ENCODE measurements at places on chromosomes 16 and 17. TPM values are rescaled to one million over a fixed set of nuclear protein-coding genes. Genes with fewer than 3 reads are reported as not detected.

Gene DNAH2
- total RNA-seq, result 2.0 TPM

Gene ESRP2
- total RNA-seq, result 42.5 TPM

Gene HAP1
- total RNA-seq, result 3.4 TPM

Gene NPIPA2
- 3.1 TPM for total RNA-seq

Gene BAIAP3
- 44.7 TPM for total RNA-seq

Gene ANKRD40CL
- total RNA-seq, result 0.57 TPM

Gene TPSG1
- total RNA-seq, result not detected

Gene CLEC10A
- total RNA-seq, result not detected

Gene KRTAP2-2
- total RNA-seq, result 1.2 TPM

Gene MPO
- not detected for total RNA-seq

Gene SLC5A11
- 0.47 TPM for total RNA-seq

Gene ACBD4
- total RNA-seq, result 13.6 TPM

- DNase-seq, result no peak
Measured at GRCh38 chr17:35345445-35345925, 27.9 kb downstream of the SLFN11 start.

DNA sequence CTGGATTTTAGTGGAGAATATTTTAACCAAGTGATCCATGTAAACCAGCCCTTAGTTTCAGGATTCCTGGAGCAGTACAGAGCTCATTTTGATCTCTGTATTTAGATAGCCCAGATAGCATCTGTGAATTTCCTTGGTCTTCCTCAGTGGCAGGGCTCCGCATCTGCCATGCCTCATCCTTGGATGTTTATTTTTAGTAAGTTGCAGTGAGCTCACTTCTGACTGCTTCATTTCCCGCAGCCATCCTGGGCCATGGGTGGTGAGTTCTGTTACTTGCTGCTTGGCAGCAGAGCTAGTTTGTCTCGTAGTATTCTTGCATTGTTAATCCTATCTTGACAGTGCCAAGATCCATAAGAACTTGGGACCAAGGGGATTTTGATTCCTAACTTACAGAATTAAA, 33.7 kb downstream of the IST1 start:
- DNase-seq, result no peak

GRCh38 chr16:89332902-89333245, 115.4 kb downstream of the ZNF778 start:
- DNase-seq, result no peak

DNA sequence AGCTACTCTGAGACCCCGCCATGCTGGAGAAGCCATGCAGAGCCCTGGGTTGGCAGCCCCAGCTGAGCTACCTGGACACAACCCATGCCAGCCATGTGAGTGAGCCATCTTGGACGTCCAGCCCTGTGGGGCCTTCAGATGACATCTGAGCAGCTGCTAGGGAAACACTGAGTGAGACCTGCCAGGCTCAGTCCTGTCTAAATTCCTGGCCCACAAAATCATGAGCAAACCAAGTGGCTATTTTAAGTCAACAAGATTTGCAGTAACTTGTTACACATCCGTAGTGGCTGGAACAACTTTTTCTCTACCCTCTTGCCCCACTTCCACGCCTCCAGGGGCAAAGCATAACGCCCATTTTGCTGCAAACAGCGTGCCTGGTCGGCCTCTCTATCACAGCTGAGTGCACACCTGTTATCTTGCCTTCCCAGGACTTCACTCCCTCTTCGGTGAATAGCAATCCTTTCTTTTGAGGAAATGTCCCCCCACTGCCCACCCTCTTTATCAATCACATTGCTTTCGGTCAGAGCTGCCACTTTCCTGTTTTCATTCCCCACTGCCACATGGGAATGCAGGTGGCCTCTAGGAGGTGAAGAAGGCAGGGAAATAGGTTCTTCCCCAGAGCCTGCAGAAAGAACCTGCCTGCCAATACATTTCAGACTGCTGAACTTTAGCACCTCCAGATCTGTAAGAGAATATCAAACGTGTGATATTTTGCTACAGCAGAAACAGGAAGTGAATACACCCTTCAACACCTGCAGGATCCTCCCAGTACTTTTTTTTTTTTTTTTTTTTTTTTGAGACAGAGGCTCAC, 7.4 kb upstream of the SCIMP start:
- DNase-seq, result no peak

- no peak for DNase-seq
Measured at GRCh38 chr16:14057878-14058382, 13.2 kb upstream of the MRTFB start.

GRCh38 chr16:9965079-9965478, 217.1 kb downstream of the GRIN2A start:
- DNase-seq, result no peak

DNA sequence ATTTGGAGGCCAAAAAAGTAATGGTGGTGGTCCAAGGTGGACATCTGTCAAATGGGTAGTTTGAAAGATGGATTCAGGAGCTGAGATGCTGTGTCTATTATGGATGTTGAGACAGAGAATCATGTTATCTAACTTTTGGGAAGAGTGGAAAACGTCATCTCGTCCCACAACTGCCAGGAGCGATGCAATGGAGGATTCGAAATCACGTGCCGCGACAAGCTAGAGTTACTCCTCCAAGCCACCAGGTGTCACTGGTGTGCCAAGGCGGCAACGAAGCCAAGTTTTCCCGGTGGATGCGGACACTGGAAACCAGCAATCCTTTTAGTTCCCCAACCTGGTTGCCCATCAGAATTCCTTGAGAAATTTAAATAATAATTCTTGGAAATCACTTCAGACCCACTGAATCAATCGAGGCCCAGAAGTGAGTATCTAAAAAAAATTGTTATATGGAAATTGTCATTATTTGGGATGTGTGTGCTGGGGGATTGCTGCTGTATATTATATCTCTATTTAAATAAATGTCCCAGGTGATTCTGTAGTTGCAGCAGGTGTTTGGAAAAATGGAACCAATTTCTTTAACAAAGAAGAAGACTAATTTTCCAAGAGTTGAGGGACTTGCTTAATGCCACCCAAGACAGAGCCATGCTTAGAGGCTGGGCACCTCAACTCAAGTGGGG, 206.1 kb downstream of the HAPSTR1 start:
- peak; percentile 34 for DNase-seq

DNA sequence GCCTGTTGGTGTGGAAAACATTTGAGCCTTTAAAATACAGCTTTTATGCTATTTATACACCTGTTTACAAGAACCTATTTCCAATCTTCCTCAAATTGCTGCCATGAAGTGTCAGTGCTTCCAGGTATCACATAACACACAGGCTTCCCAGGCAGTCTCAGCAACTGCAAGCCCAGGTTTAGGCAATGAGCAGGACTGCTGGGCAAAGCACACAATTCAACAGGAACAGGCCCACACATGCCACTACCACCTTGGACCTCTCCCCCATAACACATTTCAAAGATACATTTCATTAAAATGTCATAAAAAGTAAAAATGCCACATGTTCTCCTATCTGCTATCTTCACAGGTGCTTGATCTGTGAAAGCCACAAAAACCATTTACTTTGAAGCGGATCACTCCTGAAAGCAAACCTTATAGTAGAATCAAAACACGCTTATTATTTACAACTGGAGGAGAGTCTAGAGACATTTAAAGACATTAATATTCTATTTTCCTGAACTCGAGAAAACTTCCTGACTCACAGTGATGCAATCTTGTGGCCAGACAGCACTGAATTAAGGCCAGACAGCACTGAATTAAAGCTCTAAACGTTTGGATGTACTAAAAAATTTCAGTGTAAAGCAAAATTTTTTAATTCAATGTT, 31.5 kb downstream of the ANKFY1 start:
- no peak for DNase-seq

- DNase-seq, result no peak
Measured at GRCh38 chr17:57138956-57139576, 54.0 kb downstream of the AKAP1 start.

DNA sequence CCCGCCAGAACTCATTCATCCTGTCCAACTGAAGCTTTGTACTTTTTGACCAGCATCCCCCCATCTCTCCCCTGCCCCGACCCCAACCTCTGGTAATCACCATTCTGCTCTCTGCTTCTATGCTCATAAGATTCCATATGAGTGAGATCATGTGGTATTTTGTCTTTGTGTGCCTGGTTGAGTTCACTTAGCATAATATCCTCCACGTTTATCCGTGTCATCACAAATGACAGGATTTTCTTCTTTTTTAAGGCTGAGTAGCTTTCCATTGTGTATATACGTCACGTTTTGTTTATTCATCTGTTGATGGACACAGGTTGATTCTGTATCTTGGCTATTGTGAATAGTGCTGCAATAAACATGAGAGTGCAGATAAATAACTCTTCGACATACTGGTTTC, 278.9 kb downstream of the SNX29 start:
- no peak for DNase-seq

- DNase-seq, result peak; percentile 80
Measured at GRCh38 chr17:72702136-72702735, 390.3 kb downstream of the SLC39A11 start.

DNA sequence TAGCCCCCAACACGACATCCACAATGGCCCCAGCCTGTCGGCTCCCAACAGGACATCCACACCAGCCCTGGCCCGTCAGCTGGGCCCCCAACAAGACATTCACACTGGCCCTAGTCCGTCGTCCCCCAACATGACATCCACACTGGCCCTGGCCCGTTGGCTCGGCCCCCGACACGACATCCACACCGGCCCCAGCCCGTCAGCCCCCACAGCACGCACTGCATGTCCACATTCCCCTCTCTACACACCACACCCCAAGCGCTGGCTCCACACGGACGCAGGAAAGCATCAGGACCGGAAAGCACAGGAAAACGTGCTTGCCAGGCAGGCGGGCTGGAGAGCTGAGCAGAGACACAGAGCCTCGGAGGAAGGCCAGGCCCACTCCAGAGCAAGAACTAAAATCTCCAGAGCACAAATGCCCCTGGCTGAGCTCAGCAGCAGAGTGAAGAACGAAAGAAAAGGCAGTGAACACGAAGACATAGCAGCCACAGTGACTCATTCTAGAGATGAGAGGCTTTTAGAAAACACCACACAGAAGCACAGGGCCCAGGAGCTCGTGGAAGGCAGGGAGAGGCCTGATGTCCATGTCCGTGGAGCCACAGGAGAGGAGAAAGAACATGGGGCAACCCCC, 50.6 kb downstream of the LMF1 start:
- no peak for DNase-seq

- DNase-seq, result no peak
Measured at GRCh38 chr17:63798572-63799106, 24.7 kb downstream of the DDX42 start.

DNA sequence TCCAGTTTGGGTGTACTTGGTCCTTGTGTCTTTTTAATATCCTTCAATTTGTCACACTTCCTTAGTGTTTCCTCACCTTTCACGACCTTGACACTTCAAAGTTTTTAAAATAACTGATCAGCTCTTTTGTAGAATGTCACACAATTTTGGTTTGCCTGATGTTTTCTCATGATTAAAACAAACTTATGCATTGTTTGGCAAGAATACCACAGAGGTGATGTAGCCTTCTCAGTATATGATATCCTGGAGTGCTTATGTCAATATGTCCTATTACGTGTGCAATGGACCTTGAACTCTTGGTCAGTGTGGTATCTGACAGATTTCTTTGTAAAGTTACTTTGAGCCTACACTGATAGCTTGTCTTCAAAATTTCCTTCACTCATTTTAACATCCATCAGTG, 297.4 kb downstream of the CNTNAP4 start:
- DNase-seq, result no peak

- no peak for DNase-seq
Measured at GRCh38 chr16:12538667-12539091, 265.0 kb downstream of the CPPED1 start.

GRCh38 chr17:82055965-82056728, 4.4 kb downstream of the GPS1 start:
- DNase-seq, result no peak

GRCh38 chr17:4142107-4142900, 526 bp downstream of the ZZEF1 start:
- DNase-seq, result no peak

- DNase-seq, result peak; percentile 27
Measured at GRCh38 chr17:34721326-34721725, 141.9 kb downstream of the TMEM132E start.

GRCh38 chr17:73301369-73301768, 10.4 kb downstream of the CDC42EP4 start:
- DNase-seq, result no peak

DNA sequence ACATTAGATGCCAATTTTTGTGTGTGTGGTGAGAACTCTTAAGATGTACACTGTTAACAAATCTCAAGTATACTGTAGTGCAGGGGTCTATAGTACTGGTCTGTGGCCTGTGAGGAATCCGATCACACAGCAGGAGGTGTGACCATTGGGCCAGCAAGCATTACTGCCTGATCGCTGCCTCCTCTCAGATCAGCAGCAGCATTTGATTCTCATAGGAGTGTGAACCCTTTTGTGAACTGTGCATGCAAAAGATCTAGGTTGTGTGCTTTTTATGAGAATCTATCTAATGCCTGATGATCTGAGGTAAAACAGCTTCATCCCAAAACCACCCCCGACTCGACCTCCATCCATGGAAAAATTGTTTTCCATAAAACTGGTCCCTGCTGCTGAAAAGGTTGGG, 12.6 kb downstream of the ZNF267 start:
- DNase-seq, result no peak

GRCh38 chr17:74979408-74980146, 7.0 kb upstream of the HID1 start:
- DNase-seq, result no peak

GRCh38 chr17:77995146-77995852, 36.8 kb downstream of the TNRC6C start:
- no peak for DNase-seq

DNA sequence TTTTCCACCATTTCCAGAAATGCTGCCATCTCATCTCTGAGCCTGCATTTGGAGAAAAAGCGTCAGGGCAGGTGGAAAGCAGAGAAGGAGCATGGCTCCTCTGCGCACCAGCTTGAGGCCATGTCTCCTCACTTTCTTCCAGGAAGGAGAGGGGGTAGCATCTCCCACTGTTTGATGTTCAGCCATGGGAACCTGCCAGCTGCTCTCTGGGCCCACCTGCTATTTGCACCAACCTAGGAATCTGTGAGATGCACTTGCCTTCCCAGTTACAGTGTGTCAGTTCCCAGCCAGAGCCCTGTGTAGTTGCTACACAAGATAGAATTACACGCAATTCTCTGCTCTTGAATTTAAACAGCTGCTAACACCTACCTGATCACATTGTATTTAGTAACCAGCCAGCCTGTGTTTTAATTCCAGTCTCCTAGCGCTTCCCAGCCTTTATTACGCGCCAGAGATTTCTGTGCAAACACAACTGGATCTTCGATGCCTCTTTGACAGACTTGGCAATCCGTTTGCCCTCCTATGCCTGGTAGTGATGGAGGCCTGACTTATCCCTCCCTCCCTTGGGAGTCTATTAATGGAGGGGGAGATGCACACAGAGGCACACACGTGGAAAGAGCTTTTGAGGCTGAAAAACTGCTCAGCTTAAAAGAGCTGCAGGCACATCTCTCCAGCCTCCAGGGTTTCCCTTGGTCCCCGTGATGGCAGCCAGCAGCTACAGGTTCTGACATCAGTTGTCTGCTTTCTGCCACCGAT, 98.1 kb upstream of the SEC14L1 start:
- no peak for DNase-seq
